AML-193 (cell line): ENCODE measurements at places on chromosomes 1 and 21.

DNA sequence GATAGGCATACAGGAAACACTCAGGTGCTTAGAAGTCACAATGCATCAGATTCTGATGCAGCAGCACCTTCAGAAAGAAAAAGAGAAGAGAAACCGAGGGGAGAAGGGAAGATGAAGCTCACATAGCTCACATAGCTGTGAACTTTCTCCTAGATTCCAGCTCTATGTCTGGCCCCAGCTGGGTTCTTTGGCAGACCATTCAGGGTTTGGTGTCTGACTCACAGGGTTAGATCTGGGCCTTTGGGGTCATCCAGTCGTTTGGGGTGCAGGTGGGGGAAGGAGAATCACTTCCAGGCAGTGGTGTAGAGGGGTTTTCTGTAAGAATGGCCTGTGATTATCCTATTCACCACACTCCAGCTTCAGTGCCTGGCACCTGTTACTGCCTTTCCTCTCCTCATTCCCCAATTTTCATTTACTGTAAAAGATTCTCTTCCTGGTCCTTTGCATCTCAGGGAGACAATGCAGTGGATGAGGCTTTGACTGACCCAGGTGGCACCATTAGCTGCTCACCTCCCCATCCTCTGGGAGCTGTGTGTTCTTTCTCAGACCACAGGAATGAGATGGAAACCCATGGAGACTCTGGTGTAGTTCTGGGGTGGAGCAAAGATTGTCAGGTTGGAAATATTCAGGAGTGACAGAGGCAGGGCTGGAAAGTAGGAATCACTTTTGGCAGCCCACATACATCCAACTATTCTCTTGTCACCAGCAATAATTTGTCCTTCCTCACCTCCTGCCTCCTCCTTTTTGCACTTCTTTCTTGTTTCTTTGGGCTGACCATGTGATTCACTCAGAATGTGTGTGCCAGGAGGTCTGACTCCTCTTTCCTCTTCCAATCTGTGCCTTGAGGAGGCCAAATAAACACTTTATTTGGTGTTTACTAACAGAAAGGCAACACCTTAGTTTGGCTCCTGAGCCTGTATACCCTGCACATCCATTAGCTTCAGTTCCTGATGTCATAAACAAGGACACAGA lies 103.3 kb downstream of the PAPPA2 start:
- DNase-seq, result no peak

DNA sequence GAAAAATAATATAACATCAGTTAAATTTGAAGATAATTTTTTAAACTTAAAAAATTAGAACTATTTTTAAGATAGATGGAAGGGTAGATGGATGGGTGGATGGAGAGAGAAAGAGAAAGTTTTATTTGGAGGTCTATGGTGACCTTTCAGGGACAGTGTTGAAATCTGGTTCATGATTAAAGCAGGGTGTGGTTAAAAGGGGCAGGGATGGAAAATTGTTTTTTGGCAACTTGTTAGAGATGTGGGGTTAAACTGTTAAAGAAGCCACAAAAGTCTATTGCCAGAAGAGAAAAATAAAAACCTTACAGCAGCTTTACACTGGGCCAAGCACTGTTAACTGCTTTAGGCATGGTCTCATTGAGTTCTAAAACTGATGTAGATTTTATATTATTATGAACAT lies 134.9 kb upstream of the GORAB start:
- no peak for DNase-seq

- DNase-seq, result peak; percentile 40
These were observed 36.3 kb upstream of the CLIC4 start for GRCh38 chr1:24708938-24709337.

- DNase-seq, result no peak
These were observed 22.5 kb downstream of the DISP3 start for GRCh38 chr1:11501491-11501897.

GRCh38 chr1:12183095-12183794 lies 16.5 kb downstream of the TNFRSF1B start:
- no peak for DNase-seq

DNA sequence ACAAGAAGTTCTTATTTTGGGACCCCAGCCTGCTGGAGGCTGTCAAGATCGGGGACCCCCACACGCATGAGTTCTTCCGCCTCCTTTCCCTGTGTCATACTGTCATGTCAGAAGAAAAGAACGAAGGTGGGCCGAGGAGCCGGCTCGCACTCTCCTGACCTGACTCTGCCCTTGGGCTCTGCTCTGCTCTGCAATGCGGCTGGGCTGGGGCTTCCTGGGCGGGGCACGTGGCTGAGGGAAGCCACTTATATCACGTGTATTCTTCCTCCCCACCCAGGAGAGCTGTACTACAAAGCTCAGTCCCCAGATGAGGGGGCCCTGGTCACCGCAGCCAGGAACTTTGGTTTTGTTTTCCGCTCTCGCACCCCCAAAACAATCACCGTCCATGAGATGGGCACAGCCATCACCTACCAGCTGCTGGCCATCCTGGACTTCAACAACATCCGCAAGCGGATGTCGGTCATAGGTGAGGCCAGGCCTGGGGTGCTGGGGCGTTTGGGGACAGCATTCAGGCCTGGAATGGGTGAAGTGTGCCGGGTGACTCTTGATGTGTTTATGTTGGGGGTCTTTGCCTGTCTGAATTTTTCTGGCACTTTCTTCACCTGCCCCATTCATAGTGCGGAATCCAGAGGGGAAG lies 17.6 kb downstream of the ATP8B2 start:
- no peak for DNase-seq

DNA sequence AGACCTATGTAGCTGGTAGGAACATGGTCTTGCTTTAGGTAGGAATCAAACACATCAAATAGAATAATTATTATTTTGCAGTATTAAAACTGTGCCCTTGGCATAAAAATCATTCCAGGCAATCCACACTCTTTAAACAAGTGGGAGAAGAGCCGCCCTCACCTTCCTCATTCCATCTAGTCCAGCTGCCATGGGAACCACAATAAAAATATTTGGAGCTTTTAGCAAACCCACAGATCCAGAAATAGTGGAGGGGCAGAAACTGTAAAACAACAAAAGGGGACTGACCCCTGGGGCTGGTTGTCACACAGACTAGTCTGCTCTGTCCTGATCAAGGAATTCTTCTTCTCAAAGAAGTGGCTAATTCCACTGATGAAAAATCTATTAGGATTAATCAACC lies 61.6 kb downstream of the PTPRC start:
- DNase-seq, result no peak

DNA sequence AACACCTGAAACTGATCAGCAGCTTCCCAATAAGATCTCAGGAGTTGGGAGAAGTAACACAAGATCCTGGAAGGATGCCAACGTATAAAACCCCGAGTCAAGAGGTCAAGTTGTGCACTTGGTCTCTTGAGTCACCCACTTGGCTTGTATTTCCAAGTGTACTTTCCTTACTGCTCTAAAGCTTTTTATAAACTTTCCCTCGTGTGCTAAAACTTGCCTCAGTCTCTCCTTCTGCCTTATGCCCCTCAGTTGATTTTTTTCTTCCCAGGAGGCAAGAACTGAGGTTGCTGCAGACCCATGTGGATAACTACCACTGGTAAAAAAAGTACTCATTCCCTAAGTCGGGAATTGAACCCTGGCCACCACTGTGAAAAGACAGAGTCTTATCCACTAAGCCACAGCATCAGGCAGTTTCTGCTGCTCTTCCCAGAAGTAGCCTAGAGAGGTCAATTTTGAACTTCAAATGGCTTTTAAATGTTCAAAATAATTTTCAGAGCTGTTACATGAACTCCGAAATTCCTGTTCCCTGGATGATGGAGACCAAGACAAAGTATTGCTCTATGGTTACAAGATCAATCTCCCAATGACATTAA lies 28.9 kb downstream of the ITLN2 start:
- DNase-seq, result no peak

GRCh38 chr1:200081151-200081968 lies 53.9 kb downstream of the NR5A2 start:
- DNase-seq, result no peak
